ENCODE measurements at places on chromosomes 1 and 21.

- DNase-seq, result no peak
These were observed 35.5 kb downstream of the MAN1C1 start for GRCh38 chr1:25651824-25652741.

- no peak for DNase-seq
These were observed 183.5 kb downstream of the RERE start for GRCh38 chr1:8633741-8634501.

GRCh38 chr1:159430985-159431384 lies 1.0 kb upstream of the OR10J4 start:
- no peak for DNase-seq

GRCh38 chr1:78673120-78673519 lies 23.5 kb downstream of the IFI44 start:
- no peak for DNase-seq

DNA sequence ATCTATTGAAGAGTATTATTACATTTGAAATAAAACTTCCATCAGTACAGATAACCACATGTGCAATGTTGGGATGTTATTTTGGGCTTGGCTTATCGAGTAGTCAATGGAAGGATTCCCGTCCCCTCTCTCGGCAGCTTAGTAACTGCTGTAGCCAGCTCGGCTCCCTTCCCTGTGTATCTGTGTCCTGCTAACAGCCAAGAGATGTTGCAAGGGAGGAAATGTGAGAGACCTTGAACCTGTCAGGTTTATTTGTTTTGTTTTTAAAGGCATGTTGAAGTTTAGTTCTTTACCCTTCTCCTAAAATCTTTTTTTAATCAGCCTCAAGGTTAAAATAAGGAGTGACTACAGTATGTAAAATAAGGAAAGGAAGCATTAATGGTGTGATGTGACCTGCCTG lies 13.6 kb upstream of the TARS2 start:
- no peak for DNase-seq

GRCh38 chr21:31448496-31448895 lies 104.4 kb upstream of the TIAM1 start:
- DNase-seq, result no peak

DNA sequence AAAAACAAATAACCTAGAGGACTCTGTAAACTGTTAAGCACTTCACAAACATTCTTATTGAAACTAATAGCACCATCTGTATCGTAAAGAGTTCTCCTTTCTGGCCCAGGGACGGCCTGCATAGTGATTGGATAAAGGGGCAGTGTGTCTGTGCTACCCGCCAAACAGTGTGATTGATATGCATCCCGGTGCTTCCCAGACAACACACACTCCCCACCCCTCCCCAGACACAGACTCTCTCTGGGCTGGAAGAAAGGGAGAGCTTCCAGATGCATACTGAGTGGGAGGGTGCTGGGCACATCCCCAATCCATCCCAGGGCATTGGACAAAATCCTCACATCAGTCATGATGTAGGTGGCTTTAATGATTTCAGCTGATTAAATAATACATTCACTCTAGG lies 3.7 kb downstream of the HSD11B1 start:
- no peak for DNase-seq

DNA sequence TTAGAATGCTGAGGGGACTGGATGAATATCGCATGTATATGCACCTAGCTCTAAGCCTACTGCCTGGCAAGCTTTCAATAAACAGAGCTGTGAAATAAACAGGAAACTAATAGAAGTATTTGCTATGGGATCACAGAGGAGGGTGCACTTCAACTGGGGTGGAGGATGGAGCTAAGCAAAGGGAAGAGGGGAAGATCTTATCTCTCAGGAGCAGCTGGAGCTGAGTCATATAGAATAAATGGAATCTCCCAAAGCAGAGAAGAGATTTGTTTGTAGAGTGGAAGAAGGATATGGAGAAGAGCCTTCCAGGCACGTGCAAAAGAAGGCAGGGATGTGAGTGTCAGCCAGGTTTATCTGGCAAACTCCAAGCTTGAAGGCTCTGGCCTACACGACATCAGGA lies 17.0 kb upstream of the KCNA10 start:
- DNase-seq, result no peak

GRCh38 chr1:43566382-43567044 lies 35.8 kb downstream of the PTPRF start:
- no peak for DNase-seq

DNA sequence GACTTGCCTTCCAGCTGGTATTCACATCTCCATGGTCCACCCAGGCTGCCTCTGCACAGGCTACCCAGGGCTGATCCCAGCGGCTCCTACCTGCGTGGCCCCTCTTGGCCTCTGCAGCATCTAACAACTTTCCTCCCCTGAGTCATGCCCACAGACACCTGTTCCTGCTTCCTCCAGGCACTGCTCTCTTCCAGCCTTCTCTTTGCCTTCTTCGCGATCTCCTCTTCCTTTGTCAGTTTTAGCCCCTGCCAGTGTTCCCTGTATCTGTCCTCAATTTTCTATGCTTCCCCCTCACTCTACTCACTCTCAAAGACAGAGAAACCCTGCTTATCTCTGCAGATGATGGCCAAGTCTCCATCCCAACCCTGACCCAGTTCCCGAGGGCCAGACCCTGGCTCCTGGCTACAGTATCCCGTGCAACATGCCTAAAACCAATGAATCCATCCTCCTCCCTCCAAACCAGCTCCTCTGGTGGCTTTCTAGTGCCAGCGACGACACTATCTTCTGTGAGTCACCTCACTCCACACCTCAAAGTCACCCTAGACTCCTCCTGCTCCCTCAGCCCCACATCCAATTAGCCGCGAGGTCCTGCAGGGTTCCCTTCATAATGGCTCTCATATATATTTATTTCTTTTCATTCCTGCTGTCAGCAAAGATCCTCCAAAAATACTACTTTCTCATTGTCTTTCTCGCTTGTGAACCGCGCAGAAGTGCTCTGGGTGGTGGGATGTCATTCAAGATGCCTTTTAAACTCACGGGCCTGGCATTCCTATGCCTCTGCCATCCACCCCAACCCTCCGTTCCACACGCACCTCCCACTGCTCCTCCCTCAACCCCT lies 259.2 kb downstream of the TOMM20 start:
- no peak for DNase-seq

DNA sequence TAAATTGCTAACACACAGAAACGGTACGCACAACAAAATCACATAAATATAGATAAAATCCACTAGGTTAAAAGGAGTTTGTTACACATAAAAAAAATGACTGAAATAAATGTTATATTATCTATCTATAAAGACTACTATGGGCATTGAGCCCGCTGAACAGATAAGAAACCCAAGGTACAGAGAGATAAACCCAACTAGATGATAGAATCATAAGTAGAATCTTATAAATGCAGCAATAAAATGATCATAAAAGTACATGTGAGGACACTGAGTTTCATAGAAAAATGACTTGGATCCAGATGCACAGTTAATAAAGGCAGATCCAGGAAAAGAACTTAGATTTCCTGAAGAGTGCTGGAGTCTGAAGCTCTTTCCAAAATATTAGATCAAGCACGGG lies 128.7 kb downstream of the RGS7 start:
- DNase-seq, result no peak

DNA sequence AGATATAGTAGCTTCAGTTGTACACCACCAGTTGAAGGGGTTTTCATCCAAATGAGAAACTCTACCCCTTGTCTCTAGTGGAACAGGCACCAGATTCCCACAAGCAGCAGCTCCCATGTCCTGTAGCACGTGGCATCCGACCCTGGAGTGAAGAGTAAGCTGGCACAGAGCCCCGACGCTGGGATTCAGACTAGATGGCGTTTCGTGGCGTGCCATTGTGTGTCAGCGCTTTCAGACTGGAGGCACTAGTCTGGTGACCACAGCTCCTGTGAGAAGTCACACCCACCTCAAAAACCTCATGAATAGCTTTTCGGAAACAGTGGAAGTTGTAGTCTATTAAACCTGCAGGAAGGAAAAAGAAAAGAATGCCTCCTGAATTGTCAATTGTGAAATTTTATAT lies 20.2 kb downstream of the RRAGC start:
- no peak for DNase-seq

DNA sequence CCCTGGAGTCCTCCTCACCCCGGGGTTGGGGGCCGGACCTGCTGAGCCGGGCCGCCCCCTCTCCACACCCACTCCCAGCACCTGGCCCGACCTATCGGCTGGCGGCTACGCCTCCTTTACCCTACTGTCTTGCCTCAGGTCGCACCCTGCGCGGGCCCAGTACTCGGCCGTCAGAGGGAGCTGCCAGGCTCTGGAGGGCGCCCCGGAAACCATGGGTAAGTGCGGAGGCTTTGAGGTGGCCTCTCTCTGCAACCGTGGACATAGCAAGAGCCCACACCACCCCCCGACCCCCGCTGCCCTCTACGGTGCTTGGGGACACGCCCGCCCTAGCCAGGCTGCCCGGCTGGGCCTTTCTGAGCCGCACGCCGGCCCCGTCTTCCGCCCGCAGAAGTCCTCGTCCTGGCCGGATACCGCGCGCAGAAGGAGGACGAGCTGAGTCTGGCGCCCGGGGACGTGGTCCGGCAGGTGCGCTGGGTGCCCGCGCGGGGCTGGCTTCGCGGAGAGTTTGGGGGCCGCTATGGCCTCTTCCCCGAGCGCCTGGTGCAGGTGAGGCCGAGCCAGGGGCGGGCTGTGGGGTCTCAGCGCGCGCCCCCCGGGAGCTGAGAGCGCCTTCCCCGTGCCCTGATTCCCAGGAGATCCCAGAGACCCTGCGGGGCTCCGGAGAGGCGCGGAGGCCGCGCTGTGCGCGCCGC lies at the start of gene SH3D21:
TSS of gene SH3D21 (plus strand) at position 159 of the 692 bp plus-strand sequence. CDS start at position 212, 53 bp downstream.
- peak; percentile 28 for DNase-seq

DNA sequence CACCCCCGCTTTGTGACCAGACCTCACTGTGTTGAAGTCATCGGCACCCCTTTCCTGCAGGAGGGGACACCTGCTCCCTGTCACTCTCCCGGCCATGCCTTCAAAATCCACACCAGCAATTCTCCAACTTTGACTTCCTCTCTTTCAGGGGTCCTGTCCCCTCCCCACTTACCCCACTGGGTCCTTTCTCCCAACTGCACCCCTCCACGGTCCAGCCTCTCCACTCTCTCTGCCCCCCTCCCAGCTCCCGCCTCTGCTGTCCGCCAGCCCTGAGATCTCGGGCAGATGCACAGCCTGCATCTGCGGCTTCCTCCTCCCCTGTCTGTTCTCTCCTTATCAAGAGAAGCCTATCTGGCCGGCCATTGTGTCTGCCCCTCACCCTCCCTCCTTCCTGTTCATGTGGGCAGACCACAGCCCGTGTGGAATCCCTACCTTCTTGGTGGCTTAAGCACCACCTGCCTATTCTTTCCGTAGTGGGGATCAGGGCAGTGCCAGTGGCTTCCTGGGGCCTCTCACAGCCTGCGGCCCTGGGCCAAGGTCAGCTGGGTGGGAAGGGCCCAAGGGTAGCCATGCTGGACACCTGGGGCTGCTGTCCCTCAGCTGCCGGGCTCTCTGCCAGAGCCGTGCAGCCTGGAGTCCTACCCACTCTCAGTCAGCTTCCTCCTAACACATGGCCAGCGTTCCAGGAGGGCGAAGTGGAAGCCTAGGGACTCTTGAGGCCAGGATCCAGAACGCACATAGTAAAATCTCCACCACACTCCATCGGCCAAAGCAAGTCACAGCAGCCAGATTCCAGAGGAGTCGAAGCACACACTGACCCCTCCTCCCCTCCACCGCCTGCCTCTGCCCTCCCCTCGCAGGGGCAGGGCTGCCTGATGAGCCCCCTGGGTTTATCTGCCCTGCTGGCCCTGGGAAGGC lies 5.1 kb upstream of the HES4 start:
- peak; percentile 44 for DNase-seq

DNA sequence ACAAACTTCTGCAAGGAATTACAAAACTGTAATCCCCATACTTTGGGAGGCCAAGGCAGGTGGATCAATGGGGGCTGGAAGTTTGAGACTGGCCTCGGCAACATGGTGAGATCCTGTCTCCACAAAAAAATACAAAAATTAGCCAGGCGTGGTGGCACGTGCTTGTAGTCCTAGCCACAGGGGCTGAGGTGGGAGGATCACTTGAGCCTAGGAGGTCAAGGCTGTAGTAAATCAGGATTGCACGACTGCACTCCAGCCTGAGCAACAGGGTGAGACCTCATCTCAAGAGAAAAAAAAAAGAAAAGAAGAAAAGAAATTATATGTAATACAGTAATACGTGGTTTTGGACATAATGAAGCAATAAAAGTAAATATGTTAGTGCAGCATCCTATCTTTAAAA lies 138.2 kb downstream of the COP1 start:
- no peak for DNase-seq

GRCh38 chr1:233496993-233497392 lies 116.9 kb upstream of the KCNK1 start:
- no peak for DNase-seq

DNA sequence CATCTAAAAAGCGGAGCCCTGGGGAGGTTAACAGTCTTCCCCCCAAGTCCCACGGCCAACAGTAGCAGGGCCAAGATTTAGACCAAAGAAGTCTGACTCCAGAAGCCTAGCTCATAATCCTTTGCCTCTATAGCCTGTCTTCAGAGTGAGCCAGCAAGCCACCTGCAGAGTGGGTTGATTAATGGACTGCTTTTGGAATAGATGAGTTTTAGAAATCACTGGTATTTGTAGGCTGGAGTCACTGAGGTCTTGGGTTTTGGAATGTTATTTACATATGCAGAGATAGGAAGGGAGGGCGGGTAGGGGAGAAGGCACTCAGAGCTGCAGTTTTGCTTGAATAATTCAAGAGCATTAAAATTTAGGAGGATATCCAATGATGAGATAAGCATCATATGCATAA lies 90.8 kb upstream of the L1TD1 start:
- no peak for DNase-seq

DNA sequence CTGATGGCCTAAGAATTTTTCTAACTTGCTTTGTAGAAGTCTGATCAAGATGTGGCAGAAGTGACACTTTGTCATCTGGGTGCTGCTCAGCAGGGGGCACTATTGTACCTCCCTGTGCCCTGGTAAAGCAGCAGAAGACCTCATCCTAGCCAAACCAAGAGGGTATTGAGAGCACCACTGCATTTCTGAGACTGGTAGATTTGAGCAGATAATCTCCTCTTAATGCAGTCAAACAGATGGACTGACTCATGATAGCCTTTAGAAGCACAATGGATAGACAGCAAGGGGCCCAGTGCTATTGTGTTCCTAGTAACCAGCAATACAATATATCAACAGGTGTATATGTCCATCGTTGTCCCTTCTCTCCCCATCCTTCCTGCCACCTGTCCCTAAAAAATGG lies 5.7 kb downstream of the TPM3 start:
- no peak for DNase-seq

DNA sequence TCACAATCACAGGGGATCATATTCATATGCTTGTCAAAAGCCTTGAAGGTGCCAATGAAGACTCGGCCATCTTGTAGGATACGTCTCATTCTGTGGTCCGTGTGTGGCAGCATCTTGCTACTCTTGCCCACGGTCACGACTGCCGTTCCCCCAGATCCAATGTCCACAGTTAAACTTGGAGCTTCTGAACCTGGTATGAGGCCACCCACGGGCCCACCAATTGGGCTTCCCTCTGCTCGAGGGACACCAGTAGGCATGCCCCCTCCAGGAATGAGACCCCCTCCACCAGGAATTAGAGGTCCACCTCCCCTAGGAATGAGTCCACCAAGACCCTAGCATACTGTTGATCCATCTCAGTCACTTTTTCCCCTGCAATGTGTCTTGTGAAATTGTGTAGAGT lies 39.6 kb downstream of the MORN1 start:
- no peak for DNase-seq

All from fibroblast of skin of right biceps (primary cell).